ENCODE measurements at places on chromosomes 3 and 15. TPM values are rescaled to one million over a fixed set of nuclear protein-coding genes. Genes with fewer than 3 reads are reported as not detected.
A peak's percentile ranks its signal among the peaks of the same experiment; 100 is the strongest.

DNA sequence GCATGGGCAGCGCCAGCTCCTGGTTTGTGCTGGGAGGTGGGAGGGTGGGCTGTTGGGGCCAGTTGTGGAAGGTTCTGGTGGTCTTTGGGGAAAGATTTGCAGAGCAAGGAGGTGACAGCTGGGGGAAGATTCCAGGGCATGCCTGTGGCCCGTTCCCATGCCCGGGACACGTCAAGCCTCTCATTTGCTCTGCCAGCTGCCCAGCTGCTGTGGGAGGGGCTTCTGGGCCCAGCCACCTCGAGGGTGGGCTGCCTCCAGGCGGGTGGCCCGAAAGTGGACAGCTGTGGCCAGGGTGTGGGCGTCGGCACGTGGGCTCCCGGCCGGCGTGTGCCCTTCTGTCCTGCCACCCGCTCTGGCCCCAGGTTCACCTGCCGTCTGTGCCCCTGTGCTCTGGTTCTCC, 17.2 kb downstream of the PLXNA1 start:
- no peak for DNase-seq

DNA sequence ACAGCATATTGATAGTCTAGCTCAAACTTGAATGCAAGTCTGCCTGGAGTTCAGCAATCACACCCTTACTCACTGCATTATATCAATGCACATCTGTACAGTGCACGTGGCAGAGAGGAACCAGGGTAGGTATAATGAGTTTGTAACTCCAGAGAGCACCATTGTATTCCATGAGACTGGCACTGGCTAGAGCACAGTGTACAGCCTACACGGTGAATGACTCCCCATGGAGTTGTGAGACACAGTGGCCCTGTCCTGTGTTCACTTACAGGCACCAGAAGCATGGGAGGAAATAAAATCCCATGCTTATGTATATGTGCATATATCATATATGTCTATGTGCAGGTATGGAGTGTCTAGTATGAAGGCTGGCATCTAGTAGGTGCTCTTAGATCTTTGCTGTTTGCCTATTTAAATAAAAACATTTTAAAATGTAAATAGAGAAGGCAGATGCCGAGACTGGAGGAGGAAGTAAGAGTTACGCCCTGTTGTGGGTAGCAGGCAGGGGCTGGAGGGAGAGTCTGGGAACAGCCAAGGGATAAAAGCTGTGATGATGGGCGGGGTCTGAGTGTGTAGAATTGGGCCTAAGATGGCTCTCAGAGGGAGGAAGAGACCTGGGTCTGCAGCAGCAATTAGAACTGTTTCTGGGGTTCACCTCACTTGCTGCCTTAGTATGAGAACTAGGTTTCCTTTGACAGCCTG, 360.7 kb upstream of the ICE2 start:
- no peak for DNase-seq

- no peak for DNase-seq
These were observed 92.4 kb upstream of the ANKRD34C start for GRCh38 chr15:79190093-79190492.

GRCh38 chr3:177231242-177231641, 34.0 kb upstream of the TBL1XR1 start:
- DNase-seq, result no peak

DNA sequence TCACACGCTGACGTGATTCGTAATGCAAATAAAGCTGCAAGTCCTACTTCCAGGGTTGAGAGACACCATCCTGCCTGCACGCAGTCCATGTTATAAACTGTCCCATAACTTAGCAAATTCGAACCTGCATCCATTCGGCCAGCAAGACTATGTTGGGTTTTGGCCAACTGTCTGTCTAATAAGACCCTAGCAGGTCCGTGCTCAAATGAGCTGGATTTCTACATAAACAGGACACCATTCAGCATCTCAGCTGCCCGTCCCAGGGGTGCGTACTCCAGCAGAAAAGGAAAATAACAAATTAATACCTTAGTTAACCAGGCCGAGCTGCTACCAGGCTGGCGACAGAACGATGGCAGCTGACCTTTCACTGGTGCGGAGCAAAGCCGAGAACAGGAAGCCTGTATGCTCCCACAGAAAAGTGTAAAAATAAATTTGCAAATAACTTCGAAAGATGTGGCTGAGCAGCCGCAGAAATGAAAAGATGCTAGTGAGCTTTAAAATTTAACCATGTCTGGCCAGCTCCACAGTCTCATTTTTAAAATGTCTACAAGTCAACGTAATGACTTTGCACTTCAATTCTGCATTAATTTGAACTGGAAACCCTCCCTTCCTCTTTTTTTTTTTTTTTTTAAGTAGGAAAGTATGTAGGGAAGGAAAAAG, 97.1 kb upstream of the SNRPA1 start:
- DNase-seq, result no peak

GRCh38 chr3:72814308-72814707, 33.9 kb downstream of the SHQ1 start:
- no peak for DNase-seq

GRCh38 chr3:40404591-40405198, 17.7 kb downstream of the ENTPD3 start:
- peak; percentile 62 for DNase-seq

DNA sequence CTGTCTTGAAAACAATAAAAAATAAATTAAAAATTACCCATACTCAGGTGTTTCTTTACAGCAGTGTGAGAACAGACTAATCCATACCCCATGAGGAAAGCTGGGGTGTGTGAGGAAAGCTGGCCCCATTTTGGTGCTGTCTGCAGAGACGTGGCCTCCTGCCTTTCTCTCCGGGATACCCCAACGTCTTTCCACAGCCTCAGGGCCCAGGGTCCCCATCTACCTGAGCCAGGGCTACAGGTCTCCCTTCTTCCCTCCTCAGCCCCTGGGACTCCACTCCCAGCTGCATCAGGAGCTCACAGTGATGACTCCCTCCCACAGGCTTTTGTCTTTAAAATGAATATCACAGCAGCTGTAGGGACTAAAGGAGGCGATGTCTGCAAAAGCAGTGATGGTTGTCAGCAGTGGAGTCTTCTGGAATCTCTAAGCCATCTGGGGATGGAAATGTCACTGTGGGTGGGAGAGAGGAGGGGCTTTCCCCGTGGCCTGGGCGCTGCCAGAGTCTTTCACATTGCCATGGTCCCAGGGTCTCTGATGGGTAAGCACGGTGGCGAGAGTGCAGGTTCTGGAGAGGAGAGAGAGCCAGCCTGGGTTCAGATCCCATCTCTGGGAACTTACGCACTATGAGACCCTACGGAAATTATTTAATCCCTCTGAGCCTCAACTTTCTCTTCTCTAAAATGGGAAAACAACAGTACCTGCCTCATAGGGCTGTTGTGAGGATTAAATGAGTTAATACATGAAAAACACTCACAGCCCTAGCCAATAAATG, 259.3 kb downstream of the PLCL2 start:
- DNase-seq, result no peak

DNA sequence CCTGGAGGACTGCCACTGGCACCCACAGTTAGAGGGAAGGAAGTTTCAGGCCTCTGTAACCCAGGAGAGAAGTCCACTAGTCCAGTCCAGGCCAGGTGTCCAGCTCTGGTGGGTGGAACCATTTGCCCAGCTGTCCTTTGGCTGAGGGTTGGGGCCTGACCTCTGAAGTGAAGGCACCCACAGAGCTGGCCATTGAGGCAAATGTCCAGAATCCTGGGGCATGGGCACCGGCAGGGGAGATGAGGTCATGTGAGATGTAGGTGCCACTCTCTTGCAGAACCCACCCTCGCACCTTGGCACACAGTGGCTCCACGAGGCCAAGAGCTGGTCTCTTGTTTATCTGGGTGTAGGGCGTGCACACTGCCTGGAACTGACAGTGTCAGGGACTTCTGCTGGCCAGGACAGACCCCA, 162.8 kb downstream of the SMAD6 start:
- DNase-seq, result no peak

- peak; percentile 80 for DNase-seq
These were observed at the start of gene ABTB1 for GRCh38 chr3:127672429-127673190. Gene ABTB1 (plus strand): TSS chr3:127672952. CDS start chr3:127673026, 74 bp downstream.

DNA sequence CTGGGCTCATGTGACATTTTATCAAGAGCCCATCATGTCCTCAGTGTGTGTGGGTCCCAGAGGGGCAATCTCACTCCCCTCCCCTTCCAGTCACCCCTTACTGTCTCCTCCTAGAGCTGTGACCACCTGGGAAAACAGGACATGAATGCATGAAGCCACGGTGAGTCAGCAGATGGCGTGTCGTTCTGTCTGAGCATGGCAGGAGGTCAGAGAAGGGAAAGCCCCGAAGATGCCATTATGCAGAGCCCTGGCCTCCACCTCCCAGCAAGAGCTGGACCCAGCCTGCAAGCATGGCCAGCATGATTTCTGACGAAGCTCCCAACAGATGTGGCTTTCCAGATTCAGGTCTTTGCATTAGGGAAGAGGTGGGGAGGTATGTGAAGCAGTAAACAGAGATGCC, 118.5 kb downstream of the TLE3 start:
- DNase-seq, result peak; percentile 40

GRCh38 chr15:39743611-39744010, 39.0 kb downstream of the FSIP1 start:
- DNase-seq, result peak; percentile 18

GRCh38 chr3:13465236-13465873, 14.8 kb upstream of the HDAC11 start:
- DNase-seq, result no peak

GRCh38 chr3:181698263-181698954, 13.3 kb upstream of the SOX2 start:
- DNase-seq, result no peak

DNA sequence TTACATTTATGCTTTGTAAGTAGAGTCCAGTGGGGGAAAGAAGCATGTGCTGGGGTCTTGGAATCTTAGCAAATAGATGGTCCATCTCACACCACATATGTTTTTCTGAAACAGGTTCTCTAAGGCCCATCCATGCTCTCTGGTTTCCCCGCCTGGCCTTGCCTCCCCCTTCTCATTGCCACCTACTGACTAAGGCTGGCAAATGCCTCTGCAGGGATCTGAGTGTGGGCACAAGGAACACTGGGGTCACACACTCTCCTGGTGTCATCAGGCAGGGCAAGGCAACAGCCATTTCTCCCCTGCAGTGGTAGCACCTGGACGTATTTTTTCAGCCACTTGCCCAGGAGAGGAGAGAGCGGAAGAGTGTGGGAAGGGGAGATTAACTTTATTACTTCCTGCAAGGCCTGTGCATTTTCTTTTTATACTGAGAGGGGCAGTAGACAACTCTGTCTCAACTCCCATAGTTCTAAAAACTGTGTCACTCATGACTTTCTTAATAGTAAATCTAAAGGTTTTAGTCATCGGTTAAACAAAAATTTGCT, 804.2 kb upstream of the NECTIN3 start:
- no peak for DNase-seq

GRCh38 chr3:150142936-150143335, 172.2 kb upstream of the PFN2 start:
- no peak for DNase-seq

DNA sequence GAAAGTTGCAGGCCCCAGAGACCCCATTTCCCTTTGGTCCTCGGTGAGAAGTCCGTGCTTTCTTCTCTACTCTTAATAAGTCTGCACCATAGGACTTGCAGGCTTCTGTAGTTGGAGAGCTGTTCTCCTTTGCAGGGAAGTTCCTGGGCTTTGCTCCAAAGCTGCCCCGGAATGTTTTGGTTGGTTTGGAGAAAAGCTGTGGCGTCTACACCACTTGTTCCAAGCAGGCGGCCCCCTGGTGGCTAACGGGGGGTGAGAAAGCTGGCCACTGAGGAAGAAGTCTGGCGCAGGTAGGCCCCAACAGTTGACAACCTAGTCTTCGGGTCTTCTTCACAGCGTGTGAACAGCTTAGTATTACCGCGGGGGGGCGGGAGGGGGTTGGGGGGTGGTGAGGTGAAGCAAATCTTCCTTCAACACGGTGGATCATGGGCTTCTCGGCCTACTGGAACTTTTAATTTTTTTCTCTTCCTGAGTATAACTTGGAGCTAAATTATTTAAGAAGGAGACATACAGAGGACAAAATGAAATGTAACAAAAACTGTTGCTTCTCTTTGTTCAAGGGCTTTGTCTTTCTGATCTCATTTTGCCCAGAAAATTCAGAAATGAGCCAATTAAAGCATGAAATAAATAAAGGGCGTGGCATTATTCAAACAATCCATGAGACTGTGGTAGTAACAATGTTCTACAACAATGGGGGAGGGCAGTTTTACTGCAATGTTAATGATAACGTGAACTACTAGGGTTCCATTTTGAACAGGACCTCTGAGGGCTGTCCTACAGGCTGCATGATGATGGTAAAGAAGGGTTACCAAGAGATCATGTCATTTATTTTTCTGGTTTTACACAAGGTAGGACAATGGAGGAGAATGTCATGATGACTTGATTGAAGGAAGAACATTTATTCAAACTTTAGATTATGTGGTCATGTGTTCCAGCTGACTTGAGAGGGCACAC, 2.2 kb upstream of the THRB start:
- DNase-seq, result peak; percentile 45

DNA sequence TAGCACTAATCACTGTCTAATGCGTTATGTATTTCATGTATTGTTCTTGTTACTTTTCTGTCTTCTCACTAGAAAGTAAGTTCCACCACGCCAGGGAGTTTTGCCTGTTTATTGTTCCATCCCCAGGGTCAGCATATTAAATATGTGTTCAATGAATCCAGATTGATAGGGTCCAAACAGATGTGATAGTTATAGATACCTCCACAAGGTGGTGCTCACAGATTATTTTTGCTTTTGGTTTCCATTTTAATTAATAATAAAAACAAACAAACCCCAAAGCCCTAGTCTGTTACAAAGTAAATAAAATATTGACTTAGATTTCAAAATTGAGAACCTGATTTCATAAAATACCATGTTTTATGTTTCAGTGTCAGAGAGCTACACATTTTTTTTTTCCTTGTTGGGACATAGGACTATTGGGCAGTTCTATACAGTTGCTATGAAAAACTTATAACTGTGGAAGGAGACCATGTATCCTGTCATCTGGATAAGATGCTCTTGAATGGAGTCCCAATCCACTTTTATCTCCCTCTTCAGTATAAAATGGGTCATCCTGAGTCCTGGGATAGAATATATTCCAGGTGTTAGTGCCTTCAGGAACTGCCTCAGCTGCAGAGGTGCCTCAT, 12.4 kb downstream of the OTOL1 start:
- peak; percentile 10 for DNase-seq

DNA sequence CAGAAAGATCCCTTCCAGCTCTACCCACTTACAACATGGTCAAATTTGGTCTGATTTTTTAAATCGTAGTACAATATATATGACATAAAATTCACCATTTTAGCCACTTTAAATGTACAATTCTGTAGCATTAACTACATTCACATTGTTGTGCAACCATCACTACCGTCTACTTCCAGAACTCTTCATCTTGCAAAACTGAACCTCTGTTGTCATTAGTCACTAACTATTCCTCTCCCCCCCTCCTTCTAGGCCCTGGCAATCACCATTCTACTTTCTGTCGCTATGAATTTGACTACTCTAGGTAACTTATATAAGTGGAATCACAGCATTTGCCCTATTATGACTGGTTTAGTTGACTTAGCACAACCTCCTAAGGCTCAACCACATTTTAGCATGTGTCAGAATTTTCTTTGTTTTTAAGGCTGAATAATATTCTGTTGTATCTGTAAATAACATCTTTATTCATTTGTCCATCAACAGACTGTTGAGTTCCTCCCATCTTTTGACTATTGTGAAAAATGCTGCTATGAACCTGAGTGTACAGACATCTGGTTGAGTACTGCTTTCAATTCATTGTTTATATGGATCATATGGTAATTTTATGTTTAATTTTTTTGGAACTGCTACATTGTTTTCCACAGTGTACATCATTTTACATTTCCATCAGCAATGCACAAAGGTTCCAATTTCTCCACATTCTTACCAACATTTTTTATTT, 35.5 kb upstream of the CCR2 start:
- DNase-seq, result no peak

PPM1L gene
- total RNA-seq, result 2.7 TPM

WDR93 gene
- not detected for total RNA-seq

CLDN1 gene
- 0.37 TPM for total RNA-seq

RNF7 gene
- 107 TPM for total RNA-seq

APOD gene
- not detected for total RNA-seq
